Activated CD4-positive, alpha-beta T cell treated with anti-CD3 and anti-CD28 coated beads, Interleukin-2, amount 10 ng/mL, durations not matched to agents 24 days and 14 days (primary cell): ENCODE measurements at places on chromosomes 1 and 21. TPM values are rescaled to one million over a fixed set of nuclear protein-coding genes. Genes with fewer than 3 reads are reported as not detected.

Gene WARS2
- total RNA-seq: 20.2 and 21.5 TPM in 2 replicates

Gene EFNA4
- 5.8 and 6.2 TPM in 2 replicates for total RNA-seq

Gene TMEM50A
- 94.1 and 102 TPM in 2 replicates for total RNA-seq

Gene ANKRD65
- total RNA-seq: not detected in 2 replicates

Gene KANK4
- not detected in 2 replicates for total RNA-seq

Gene GPR61
- 0.14 TPM in 1 of 2 replicates, not detected in the other for total RNA-seq

Gene SPATA45
- total RNA-seq: not detected in 2 replicates

Gene TAS1R3
- total RNA-seq: 0.28 and 0.38 TPM in 2 replicates

Gene IGSF9
- not detected in 2 replicates for total RNA-seq

Gene POU3F1
- total RNA-seq: 1.4 and 1.5 TPM in 2 replicates

Gene G0S2
- total RNA-seq: 449 and 477 TPM in 2 replicates

Gene ZBTB7B
- 145 and 150 TPM in 2 replicates for total RNA-seq

Gene AMY1C
- total RNA-seq: not detected in 2 replicates

Gene CREB3L4
- total RNA-seq: 8.3 and 9.7 TPM in 2 replicates

Gene HPDL
- total RNA-seq: 39.6 and 39.8 TPM in 2 replicates

Gene ATP5PF
- total RNA-seq: 174 TPM in 2 replicates

Gene GBP7
- total RNA-seq: not detected in 2 replicates

Gene CNIH3
- 1.1 TPM in 2 replicates for total RNA-seq

Gene CELA3A
- not detected in 2 replicates for total RNA-seq

Gene WDR64
- not detected in 2 replicates for total RNA-seq

Gene TMPRSS15
- total RNA-seq: not detected in 2 replicates

Gene TNNT2
- not detected in 2 replicates for total RNA-seq

Gene PBX1
- not detected in 2 replicates for total RNA-seq

Gene MPZ
- 2.8 and 3.0 TPM in 2 replicates for total RNA-seq

Gene ESPN
- 0.49 and 1.3 TPM in 2 replicates for total RNA-seq

Gene NIBAN1
- total RNA-seq: 17.1 TPM in 2 replicates

Gene OR2L13
- not detected in 2 replicates for total RNA-seq

Gene DEPDC1
- total RNA-seq: 10.8 and 13.3 TPM in 2 replicates

Gene CYYR1
- total RNA-seq: not detected in 2 replicates

Gene ACOT11
- 1.3 and 1.6 TPM in 2 replicates for total RNA-seq

Gene LCE1D
- total RNA-seq: not detected in 2 replicates

Gene SPRR2G
- not detected in 2 replicates for total RNA-seq

Gene OLIG1
- total RNA-seq: not detected in 2 replicates

Gene TNFRSF25
- total RNA-seq: 139 and 146 TPM in 2 replicates

Gene SLC6A9
- total RNA-seq: 6.3 and 6.5 TPM in 2 replicates

Gene GOLT1A
- not detected in 2 replicates for total RNA-seq

Gene HTR6
- total RNA-seq: not detected in 2 replicates

Gene ANXA9
- total RNA-seq: 0.12 TPM in 1 of 2 replicates, not detected in the other

Gene CD244
- total RNA-seq: not detected in 2 replicates

Gene CELA2B
- total RNA-seq: not detected in 2 replicates
